ENCODE measurements at places on chromosomes 12 and 14.

GRCh38 chr12:108120863-108121165, 8.3 kb upstream of the WSCD2 start:
- DNase-seq = no peak

- no peak for DNase-seq
These were observed 241.0 kb downstream of the TMEM117 start for GRCh38 chr12:44076871-44077270.

DNA sequence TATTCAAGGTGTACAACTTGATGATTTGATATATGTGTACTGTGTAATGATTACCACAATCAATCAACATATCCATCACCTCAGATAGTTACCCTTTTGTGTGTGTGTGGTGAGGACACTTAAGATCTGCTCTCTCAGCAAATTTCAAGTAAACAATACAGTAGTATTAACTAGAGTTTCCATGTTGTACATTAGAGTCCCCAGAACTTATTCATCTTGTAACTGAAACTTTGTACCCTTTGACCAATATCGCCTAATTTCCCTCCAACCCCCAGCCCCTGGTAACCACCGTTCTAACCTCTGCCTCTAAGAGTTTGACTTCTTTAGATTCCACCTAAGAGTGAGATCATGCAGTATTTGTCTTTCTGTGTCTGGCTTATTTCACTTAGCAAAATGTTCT, 12.1 kb downstream of the ADCK1 start:
- DNase-seq = no peak

GRCh38 chr14:81162941-81163340, 57.8 kb downstream of the GTF2A1 start:
- DNase-seq = peak; percentile 71

DNA sequence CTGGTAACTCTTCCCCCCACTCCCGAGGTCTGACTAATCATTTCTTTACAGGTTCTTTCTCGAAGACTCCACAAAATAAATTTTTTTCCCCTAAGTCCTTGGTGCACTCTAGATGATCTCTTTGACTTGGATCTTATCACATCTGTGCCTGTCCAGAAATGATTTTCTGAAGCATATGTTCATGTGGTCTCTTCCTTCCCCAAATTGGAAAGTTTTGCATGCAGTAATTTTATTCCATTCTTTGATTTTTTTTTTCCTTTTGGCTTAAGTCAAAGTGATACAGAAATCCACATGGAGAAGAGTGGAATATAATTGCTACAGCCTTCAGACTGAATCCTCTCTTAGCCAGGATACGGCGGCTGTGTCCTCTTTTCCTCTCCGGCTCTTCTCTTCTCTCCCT, 213.3 kb downstream of the BMP4 start:
- no peak for DNase-seq

DNA sequence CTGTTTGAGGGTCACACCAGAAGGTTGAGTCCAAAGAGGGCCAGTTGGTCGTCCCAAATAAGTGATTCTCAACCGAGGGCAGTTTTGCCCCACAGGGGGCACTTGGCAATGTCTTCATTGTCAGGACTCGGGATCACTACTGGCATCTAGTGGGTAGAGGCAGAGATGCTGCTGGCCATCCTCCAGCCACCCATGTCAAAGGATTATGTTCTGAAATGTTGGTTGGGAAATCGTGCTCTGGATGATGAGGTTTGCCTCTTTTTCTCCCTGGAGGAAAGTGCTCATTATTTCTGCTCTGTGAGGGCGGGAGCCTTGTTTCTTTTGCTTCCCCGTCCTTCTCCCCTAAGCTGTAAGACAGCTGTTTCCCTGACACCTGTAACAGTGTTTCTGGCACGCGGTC, 3.6 kb downstream of the ZNF839 start:
- DNase-seq = peak; percentile 69

GRCh38 chr14:73610687-73611086, 1.6 kb upstream of the ACOT6 start:
- peak; percentile 13 for DNase-seq

DNA sequence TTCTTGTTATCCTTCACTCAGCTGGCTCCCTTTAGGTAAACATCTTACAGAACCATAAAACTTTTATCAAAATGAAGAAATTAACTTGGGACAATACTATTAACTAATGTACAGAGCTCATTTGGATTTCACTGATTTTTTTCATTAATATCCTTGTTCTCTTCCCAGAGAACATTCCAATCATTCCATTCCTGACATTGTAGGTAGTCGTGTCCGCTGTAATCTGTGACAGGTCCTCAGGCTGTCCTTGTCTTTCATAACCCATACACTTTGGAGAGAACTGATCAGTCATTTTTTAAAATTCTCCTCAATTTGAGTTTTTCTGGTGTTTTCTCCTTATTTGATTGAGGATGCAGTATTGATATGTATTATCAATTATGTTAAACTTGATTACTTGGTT, 916.8 kb downstream of the GALC start:
- no peak for DNase-seq

DNA sequence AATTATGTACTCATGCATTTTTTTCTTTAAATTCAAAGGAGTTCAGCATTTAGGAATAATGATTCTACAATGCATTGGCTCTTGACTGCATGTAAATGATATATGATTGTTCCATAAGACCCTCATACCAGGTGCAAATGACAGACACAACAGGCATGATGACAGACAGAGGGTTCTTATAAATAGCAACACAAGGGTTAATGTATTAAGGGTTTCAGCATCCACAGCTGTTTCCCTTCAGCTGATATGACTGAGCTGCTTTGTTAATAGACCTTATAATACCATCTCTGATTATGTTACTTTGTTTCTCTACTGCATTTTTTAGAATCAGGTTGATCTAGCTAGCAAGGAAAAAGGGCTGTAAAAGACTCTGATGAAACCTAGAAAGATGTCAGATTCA, 90.8 kb upstream of the TMTC2 start:
- no peak for DNase-seq

- DNase-seq = no peak
These were observed 62.6 kb upstream of the ARHGAP5 start for GRCh38 chr14:32014498-32014897.

DNA sequence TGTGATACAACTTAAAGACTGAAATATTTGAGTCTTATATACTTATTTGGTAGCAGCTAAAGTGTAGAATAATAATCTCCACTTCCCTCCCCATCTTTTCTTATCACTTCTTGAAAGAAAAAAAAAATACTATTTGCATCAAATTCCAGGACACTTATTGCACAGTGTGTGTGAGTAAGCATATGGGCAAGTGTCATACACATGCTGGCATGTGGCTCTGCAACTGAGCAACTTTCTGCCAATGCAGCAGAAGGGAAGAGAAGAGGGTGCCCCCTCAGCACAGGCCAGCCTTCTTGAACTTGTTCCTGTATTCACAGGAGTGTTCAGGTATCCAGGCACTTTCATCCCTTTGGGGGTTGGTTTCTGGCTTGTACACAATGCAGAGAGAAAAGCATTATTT, 145.8 kb downstream of the CPNE8 start:
- no peak for DNase-seq

GRCh38 chr14:72499746-72500145, 394.2 kb downstream of the DPF3 start:
- no peak for DNase-seq

DNA sequence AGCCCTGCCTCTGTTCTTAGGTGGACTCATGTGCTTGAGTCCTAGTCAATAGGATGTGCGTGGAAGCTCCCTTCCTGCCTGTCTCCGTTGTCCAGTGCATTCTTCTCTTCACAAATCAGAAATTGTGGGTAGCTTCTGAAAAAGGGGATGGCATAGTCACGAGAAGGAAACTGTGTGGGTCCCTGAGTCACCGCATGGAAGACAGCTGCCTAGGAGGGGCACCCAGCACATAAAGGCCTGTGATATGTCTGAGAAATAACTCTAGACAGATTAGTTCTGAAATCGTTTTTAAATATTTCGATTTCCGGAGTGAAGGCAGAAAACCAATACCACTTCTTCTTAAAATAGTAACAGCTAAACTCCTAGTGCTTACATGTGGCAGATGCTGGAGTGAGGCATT, 974.4 kb downstream of the BCL11B start:
- peak; percentile 9 for DNase-seq

DNA sequence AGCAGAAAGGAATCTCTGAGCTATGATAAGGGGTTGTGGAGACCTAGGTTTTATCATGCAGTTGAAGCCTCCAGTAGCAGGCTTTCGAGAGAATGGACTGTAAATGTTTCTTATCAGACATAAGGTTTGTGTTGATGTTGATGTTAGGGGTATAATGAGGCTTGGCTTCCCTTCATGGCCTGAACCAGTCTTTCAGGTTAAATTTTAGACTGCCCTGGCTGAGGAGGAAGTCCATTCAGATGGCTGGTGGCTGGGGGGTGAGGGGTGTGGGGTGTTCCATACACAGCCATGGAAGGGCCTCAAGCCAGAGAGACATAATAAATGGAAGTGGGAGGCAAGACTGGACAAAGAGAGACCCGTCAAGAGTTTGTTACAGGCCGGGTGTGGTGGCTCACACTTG, 65.1 kb downstream of the IRF2BPL start:
- no peak for DNase-seq

DNA sequence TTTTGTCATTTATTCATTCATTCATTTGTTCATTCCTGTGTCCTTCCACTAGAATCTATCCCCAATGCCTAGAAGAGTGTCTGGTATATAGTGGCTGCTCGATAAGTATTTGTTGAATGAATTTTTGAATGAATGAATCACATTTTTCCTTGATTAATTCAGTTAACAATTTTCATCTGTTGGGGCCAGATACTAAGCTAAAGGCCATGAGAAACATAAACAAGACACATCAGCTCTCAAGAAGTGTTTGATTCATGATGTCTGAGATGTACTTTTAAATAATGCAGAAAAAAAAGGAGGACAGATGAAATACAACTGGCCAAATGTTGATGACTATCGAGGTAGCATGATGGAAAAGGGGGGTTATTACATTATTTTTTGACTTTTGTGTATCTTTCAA, 48.1 kb upstream of the TMED10 start:
- DNase-seq = no peak

DNA sequence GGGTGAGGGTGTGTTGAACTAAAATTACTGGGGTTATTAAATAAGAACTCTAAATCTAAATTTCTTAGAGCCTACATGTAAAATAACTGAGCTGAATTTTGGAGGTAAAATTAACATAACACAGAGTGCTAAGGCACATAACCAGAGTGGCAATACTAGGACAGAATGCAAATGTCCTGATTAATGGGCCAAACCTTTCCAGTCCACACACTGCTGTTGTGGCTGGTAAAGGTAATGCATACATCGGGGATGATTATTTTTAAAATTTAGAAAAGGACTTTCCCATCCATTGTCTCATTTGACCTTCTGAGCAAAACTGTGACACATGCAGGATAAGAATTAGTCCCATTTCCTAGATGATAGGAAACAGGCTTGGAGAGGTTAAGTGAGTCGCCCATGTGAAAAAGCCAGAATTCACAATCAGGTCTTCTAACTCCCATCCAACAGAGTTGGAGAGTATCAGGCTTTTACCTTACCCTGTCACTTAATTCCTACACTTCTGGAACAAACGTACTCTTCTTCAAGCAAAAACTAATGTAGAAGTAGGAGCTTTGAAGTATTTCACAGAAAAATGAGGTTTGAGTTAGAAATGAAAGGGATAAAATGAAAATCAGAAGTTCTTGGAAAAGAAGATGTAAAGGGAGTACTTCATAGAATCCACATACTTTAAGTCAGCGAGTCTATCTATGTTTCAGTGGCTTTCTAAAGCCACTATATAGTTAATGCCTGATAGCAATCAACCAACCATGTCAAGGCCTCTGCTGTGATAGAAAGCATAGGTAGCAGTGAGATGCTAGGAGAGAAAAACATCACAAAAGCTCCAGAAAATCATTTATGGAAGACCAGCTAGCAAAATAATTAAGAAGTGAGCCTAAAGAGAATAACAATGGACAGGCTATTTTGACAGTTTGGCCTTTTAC, 334.9 kb upstream of the DIO2 start:
- DNase-seq = peak; percentile 15

GRCh38 chr12:118025168-118025567, 8.7 kb downstream of the RFC5 start:
- no peak for DNase-seq

DNA sequence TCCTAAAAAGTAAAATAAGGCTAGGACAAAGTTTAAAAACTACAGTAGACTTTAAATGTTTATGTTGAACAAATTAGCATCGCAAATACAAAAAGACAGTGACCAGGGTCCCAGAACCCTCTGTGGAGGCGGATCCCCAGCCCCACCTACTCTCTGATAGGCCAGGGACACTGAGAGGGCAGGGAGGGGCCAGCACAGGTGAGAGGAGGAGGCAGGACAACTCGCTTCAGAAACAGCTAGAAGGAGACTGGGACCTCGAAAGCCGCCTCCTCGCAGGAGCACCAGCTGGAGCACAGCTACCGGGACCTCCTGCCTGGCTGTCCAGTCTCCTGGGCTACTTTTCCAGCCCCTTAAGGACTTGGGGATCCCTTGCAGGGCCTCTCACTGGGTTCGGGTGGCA, 992 bp downstream of the DNAH10 start:
- no peak for DNase-seq

- DNase-seq = peak; percentile 6
These were observed 151.7 kb downstream of the NUAK1 start for GRCh38 chr12:105986779-105987684.

DNA sequence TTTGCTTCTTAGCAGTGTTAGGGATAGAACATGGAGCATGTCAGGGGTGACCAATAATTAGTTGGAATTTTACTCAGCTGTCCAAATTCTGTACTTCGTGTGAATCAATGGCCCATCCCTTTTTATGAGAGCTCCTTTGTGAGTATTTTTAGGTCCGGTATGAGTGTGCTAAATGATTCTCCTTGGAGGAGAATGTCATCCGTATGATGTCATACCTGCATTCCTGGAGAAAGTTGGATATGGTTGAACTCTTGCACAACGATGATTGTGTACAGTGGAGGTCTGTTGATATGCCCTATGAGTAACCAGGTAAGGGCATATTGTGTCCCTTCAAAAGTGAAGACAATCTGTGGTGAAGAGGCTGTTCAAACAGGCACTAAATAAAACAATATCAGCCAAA, 400.8 kb downstream of the GXYLT1 start:
- DNase-seq = peak; percentile 62
